Spinal cord (tissue), 10 donors: ENCODE measurements at places on chromosomes 6 and 20.

- peak; percentile 53 for DNase-seq
These were observed 231.3 kb upstream of the MAP3K7 start for GRCh38 chr6:90818163-90818562.

GRCh38 chr6:36912586-36912985 lies 26.8 kb downstream of the C6orf89 start:
- no peak for DNase-seq

- no peak for DNase-seq
These were observed 212.4 kb downstream of the GRIK2 start for GRCh38 chr6:101605874-101606273.

GRCh38 chr20:46353500-46354206 lies 45.4 kb upstream of the CDH22 start:
- no peak for DNase-seq

DNA sequence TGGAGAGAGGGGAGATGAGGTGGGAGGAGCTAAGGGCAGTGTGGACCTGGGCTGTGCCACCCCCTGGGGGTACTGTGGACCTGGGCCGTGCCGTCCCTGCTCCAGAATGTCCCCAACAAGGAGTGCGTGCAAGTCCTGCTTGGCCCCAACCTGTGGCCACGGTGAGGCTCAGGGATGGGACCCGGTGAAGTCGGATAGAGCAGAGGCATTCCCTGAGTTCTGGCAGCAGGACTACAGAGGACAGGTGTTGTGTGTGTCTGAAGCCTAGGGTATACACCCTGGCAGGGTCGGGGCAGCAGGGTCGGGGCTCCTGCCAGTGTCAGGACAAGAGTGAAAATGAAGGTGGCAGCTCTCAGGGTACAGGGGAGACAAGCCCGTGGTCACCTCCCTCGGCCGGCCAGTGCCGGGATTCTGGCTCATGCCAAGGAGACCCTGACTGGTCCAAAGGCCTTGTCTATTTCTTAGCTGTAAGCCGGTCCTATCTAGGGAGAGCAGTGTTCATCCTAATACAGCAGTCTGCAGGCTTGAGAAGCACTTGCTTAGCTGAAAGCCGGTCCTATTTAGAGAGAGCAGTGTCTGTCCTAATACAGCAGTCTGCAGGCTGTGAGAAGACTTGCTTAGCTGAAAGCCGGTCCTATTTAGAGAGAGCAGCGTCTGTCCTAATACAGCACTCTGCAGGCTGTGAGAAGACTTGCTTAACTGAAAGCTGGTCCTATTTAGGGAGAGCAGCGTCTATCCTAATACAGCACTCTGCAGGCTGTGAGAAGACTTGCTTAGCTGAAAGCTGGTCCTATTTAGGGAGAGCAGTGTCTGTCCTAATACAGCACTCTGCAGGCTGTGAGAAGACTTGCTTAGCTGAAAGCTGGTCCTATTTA lies 95.9 kb downstream of the SMOC2 start:
- no peak for DNase-seq

DNA sequence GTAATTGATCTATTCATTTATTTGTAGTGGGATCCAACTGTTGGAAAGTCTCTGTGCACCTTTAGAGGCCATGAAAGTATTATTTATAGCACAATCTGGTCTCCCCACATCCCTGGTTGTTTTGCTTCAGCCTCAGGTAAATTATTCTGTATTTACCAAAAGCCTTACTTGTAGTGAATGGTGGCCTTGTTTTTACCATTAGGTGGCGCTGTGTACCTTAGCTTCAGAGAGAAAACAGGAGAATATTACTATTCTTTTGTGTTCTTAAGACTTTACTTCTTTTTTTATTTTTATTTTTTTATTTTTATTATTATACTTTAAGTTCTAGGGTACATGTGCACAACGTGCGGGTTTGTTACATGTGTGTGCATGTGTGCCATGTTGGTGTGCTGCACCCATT lies 23.7 kb downstream of the PEX7 start:
- peak; percentile 56 for DNase-seq

GRCh38 chr6:168618546-168619315 lies 177.7 kb downstream of the SMOC2 start:
- no peak for DNase-seq

- DNase-seq: no peak
These were observed 148.4 kb upstream of the TOP1 start for GRCh38 chr20:40880063-40880728.

- no peak for DNase-seq
These were observed 289.6 kb downstream of the PREX1 start for GRCh38 chr20:48538058-48538825.

- no peak for DNase-seq
These were observed 29.5 kb downstream of the ANKRD60 start for GRCh38 chr20:58198901-58199355.

DNA sequence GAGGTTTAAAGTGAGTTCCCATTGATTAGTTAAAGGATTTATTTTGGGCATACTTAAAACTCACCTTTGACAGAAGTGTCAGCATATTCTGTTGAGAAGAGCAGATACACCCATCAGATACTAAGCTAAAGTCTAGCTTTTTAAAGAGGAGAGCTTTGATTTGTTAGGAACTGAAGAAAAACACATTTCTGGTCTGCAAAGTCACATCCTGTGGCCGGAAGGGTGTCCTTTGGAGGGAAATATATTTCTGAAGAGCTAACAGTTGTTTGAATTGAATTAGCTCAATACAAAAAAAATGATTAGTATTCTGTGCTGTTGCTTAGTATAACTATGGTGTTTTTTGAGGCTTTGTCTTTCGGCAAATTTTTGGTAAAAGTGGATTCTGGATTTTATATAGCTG lies 302.7 kb downstream of the RFPL4B start:
- no peak for DNase-seq

DNA sequence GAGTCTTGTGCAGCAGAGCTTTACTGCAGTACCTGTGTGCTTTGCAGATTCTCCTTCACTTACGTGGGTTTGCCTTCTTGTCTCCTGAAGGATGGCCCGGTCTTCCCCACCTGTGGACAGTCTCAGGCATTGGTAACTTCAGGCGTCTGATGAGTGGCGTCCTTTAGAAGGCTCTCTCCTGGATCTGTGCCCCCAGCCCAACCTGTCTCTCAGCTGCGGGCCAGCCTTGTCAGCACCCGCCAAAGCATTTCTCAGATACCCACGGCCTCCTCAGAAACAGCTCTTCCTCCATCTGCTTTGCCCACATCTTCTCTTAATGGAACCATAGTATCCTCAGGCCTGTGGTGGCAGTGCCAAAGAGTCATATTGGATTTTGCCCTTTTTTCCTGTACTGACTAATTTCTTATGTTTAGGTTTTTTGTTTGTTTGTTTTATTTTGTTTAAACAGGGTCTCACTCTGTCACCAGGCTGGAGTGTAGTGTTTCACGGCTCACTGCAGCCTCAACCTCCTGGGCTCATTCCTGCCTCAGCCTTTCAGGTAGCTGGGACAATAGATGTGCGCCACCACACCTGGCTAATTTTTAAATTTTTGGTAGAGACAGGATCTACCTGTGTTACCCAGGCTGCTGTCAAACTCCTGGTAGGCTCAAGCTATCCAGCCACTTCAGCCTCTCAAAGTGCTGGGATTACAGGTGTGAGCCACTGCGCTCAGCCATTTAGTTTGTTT lies 96.6 kb downstream of the ARID1B start:
- no peak for DNase-seq

- DNase-seq: no peak
These were observed 85.0 kb upstream of the IFNGR1 start for GRCh38 chr6:137304020-137304780.

DNA sequence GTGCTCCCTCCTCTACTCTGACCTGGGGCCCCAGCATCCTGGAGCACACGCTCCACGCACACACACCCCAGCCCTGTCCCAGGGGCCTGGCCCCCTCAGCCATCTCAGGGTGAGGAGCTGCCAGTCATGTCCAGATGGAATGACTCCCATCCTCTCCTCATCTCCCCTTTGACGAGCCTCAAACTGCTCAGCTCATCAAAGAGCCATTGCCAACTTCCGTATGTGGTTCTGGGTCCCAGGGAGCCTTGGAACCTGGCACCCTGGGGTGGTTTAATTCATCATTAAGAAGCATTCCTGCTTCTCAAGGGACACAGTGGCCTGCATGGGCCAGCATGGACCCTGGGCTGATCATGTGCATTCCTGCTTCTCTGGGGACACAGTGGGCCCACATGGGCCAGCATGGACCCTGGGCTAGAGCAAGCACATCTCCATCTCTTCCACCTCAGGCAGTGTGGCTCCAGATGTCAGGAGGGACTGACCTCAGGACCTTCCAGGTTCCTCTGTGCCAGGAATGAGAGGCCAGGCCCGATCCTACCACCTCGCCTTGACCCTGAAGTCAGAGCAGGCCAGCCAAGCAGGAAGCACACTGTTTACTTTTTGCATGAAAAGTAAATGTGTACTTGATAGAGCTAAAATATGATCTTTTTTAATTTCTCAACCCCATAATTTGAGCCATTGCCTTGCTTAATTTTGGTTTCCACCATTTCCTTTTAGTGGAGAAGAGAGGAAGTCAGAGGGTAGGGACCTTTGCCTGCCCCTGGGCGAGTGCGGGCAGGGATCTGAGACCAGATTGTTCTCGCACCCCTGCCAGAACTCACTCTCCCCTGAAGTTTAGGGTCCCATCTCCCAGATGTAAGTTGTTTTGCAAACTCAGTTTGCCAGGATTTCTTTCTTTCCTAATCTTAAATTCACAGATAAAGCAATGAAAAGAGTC lies 26.1 kb downstream of the SPATA2 start:
- DNase-seq: no peak

DNA sequence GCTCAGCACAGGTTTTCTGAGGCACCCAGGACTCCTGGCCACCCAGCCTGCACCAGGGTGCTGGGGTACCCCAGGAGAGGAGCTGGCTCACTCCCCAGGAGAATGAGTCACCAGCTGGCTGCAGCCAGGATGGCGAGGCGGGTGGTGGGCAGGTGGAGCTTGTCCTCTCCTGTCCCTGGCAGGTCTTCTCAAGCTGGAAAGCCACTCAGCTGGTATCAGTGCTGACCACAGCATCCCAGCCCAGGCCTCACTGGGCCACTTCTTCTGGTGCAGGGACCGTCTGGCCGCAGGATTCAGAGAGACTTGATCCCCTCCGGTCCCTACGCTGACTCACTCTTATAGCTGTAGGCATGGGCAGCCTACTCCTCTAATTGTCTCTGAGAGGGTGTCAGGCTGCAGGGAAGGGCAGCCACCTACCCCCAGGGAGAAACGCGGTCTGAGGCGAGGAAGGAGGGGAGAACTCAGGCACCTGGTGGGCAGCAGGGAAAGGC lies 22.2 kb downstream of the TFEB start:
- no peak for DNase-seq

GRCh38 chr6:44133003-44133931 lies 5.9 kb downstream of the TMEM63B start:
- peak; percentile 74 for DNase-seq

- peak; percentile 80 for DNase-seq
These were observed 448 bp upstream of the DDAH2 start for GRCh38 chr6:31729515-31729978.

DNA sequence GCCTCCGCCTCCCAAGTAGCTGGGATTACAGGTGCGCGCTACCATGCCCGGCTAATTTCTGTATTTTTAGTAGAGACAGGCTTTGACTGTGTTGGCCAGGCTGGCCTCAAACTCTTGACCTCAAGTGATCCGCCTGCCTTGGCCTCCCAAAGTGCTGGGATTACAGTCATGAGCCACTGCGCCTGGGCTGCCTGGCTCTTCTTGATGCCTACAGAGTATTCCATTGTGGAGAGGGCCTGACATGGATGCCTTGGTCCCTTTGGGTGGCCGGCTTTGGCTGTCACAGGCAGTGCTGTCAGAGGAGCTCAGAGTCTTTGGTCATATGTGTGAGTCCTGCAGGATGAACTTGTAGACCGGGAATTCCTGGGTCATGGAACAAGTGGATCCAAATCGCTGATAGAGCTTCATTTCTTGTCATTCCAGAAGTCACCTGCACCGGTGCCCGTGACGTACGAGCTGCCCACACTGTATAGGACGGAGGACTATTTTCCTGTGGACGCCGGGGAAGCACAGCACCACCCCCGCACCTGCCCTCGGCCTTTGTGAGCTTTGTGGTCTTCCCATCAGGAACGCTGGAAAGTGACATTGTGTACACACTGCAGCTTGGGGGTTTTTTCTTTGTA lies 55.1 kb downstream of the ADNP start:
- DNase-seq: no peak

DNA sequence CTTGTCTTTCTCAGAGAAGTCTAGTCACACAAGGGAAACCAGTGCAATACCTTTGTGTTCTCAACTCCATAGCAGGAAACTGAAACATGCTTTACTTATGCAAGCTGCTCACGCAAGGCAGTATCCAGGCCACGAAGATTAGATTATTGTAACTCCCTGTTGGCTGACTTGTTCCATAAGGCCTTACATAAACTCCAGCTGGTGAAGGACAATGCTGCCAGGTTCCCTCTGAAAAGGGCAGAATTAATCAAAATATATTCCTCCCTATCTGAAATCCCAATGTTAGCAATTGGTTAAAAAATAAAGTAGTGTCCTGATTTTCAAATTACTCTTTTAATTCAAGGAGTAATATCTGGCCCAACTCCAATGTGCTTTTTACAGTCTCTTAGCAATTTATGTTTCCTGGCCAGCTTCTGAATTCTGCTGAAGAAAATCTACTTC lies 966.6 kb downstream of the HACE1 start:
- peak; percentile 57 for DNase-seq

- no peak for DNase-seq
These were observed 27.1 kb upstream of the SYNCRIP start for GRCh38 chr6:85669735-85670194.

GRCh38 chr20:32155017-32155981 lies 45.8 kb downstream of the TM9SF4 start:
- peak; percentile 49 for DNase-seq

DNA sequence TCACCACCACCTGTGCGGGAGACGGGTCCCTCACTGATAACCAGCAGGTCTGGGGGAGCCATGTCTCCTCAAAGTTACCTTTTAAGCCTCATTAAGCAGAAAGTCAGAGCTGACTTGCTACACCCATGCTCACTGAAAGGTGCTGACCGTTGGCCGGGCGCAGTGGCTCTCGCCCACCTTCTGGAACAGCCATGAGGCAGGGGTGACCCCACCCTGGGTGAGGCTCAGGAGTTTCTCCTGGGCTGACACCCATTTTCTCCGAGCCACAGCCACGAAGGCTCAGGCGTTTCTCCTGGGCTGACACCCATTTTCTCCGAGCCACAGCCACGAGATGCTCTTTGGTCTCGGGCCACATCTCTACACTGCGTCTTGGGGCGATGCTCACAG lies 10.2 kb downstream of the BHLHE23 start:
- DNase-seq: no peak

GRCh38 chr6:108165714-108166663 lies at the start of gene NR2E1:
NR2E1 (plus strand) TSS chr6:108166022; CDS start chr6:108166766, 744 bp downstream.
- no peak for DNase-seq

DNA sequence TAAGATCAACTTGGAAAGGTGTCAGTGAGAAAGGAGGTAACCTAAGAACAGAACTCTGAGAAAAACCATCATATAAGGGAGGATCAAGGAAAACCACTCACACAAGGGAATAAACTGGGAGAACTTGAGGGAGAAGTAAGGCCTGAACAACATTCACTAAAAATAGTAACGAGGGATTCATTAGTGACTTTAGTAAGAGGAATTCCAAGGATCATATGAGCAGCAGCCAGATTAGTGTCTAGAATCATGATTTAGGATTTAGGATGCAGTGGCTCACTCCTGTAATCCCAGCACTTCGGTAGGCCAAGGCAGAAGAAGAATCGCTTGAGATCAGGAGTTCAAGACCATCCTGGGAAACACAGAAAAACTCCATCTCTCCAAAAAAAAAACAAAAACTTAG lies 376.5 kb upstream of the MARCKS start:
- no peak for DNase-seq
